ENCODE measurements at places on chromosomes 2 and 18. TPM values are rescaled to one million over a fixed set of nuclear protein-coding genes. Genes with fewer than 3 reads are reported as not detected.

The FOXI3 gene
- not detected for total RNA-seq

The C2orf74 gene
- 19.2 TPM for total RNA-seq

The INHBB gene
- 57.5 TPM for total RNA-seq

The SCYGR4 gene
- not detected for total RNA-seq

The UGT1A10 gene
- not detected for total RNA-seq

The SPAST gene
- total RNA-seq, result 17.2 TPM

- DNase-seq, result no peak
These were observed 6.0 kb downstream of the MEIS1 start for GRCh38 chr2:66440708-66441497.

DNA sequence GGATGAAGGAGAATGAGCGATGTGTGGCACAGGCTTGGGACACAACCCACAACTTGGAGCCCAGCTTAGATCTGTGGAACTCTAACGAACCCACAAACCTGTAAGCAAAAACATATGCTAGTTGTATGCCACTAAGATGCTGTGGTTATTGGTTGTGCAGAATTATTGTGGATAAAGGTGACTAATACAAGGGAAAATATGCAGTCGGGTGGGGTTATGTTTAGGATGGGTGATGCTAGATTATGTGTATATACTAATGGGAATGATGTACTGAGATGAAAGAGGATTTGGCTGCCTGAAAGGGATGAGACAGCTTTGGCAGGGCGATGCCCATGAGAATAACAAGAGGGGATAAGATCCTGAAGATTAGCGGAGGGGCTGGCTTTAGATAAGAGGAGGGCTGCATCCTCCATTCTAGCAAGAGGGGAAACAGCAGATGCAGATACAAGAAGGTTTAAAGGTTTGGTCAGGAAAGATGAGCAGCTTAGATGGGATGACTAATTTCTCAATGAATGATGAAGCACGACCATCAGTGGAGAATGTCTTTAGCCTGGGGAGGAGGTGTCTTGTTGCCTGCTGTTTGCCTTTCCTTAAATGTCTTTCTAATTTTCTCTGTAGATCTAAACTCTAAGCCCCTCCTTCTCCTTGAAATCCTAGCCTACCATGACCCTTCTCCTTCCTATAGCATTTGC lies 49.6 kb downstream of the GALNT14 start:
- DNase-seq, result no peak

DNA sequence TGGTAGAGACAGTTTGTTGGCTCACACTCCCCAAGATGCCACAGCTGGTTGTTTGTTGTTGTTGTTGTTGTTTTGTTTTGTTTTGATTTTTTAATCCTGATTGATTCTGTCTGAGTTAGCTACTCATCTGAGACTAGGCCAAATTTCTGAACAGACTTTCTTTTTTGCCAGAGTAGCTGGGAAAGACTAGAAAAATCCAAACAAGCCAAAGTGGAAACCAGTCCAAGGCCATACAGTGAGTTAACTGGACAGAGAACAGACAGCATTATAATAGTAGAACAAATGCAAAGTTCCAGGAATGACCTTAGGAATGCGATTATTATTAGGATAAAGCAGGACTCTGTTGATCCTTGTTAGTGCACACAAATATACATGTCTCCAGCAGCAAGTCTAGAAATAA lies 43.8 kb upstream of the CYP26B1 start:
- no peak for DNase-seq

DNA sequence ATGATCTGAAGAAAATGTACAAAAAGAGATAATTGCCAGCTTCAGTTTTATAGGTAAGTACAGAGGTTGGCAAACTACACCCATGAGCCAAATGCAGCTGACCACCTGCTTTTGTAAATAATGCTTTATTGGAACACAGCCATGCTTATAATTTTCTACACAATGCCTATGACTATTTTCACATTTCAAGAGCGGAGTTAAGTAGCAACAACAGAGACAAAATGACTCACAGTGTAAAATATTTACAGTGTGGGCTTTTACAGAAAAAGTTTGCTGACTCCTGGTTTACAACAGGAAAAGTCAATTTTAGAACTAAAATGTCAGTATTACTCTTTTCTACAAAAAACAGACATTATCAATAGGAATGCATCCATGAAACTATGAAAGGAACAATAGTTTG lies 26.0 kb downstream of the CWC22 start:
- DNase-seq, result no peak

DNA sequence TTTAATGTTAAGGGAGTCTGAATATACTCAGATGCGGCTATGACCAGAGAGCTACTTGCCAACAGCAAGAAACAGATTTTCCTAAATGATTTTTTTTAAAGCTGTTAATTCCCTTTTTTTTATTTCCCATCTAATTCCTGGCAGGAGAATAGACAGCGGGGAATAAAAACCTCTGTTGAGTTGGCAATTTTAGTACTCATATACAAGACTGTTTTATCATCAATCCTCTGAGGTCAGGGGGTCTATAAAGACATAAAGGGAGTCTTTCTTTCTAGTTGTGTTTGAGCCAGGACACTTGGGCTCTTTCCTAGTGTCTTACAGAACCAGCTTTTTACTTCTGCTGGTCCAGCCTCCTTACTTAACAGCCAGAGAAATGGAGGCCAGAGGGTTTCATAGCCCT lies 29.4 kb downstream of the MAIP1 start:
- DNase-seq, result no peak

DNA sequence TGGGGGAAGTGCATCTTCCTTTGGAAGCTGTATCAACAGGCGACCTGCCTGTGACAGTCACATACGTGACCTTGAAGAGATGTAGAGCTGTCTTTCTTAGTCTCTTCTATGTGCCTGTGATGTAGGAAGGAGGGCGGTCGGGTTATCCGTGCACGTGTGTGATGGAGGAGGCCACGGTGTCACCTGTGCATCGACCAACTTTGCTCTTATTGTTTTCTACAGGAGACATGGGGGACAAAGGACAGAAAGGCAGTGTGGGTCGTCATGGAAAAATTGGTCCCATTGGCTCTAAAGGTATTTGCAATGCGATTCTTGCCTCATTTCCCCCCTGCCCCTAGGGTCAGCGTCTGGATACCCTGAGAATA lies 20.7 kb upstream of the ALLC start:
- DNase-seq, result no peak

DNA sequence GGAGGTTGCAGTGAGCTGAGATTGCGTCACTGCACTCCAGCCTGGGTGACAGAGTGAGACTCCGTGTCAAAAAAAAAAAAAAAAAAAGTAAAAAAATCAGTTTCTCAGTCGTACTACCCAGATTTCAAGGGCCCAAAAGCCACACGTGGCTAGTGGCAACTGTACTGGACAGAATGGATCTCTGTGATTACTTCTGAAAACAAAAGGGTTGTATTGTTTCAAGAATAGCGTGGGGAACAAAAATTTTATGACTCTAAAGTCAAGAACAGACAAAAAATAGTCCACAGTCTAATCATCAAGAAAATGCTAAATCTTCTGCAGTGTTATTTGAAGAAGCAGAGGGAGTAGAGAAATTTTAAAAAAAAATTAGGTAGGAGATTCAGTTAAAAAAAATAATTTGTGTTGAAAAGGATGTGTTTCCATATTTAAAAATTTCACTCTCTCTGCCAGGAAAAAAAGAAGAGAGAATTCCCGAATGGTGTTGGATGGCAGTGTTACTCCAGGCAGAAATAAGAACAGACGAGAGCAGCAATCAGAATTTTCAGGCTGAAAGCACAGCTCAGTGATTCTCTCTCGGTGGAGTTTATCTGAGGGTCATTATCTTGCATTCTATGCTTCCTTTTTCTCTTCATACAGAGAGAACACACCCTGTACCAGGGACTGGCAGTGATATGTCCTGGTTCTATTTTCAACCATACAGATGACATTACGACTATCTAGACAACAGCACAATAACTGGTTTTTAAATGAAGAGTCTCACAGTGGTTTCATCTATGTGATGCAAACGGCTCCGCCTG lies 61.8 kb downstream of the CABYR start:
- no peak for DNase-seq

DNA sequence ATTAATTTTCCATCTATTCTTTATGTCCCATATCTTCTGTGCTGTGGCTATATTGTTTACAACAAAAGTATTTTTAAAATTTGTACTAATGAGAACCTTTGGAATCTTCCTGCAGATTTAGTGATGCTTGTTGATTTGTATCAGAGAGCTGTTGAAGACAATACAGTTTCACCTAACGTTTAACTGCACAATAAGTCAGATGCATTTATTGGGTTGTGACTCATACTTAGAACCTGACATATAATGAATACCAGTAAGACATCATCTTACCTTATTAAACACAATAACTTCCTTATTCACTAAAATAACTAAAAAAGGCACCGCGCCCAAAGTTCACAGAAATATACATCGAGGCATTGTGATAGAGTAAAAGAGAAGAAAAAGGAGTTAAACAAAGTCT lies 43.8 kb upstream of the IL1R1 start:
- peak; percentile 58 for DNase-seq

DNA sequence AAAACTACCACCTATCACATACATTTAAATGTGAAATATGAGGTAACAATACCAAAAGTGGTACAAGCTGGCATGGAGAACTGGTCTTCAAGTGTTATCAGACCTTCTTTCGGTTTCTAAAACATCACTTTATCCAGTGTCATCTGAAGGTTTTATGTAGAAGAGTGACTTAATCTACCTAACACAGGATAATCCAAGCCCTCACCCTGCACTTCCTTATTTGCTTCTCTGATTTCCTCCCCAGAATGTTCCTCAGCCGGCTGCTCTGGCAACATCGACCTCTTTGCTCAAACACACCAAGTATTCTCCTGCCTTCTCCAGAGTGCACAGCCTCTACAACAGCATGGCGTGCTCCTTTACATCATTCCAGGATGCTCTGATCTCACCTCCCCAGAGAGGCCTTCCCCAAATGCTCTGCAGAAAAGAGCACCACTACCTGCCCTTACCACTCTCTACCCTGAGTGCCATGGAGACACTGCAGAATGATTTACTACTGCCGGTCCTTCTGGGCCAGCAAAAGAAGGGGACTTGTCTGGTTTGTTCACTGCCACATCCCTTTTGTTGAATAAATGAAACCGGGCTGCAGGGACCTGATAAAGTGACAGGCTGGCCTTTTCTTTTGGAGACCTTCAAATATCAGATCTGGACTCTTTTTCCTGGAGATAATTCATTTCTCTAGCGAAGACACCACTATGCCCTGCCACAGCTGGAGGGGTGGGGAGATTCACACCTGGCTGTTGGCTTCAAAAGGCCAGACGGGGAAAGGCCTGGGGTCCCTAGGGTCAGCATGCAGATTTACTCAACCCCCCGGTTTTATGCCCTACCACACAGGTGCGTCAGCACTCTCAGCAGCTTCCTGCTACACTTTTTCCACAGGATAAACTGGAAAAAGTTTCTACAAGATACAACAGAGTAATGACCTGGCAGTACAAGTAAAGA lies 42.0 kb downstream of the TTR start:
- DNase-seq, result no peak

DNA sequence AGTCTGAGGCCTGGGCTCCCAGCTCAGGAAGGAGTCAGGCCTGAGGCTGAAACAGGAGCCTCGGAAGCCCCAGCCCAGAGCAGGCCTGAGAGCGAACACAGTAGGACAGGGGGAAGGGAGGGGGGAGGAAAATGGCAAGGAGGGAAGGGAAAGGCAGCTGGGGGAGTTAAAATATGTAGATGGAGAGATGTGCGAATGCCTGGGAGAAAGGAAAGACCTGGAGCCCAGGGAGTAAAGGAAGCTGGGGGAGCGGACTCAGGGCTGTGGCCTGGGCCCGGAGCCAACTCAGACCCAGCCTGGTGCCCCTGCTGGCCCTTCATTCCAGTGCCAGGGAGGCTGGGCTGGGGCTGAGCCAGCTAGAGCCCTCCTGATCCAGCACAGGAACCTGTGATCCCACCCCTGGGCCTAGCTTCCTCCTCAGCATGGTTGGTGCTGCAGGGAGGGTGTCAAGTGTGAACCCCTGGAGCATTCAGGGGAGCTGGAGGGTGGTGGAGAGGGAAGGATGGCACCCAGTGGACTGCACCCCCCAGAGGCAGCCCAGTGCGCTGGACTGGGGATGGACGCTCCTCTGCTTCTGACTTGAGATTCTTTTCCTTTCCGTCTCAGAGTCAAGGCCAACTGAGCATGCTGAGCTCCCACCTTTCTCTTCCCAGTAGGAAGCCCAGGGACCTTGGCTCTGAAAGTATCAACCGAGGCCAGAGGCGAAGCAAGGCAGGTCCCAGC lies 46.3 kb downstream of the EMX1 start:
- DNase-seq, result no peak

- DNase-seq, result no peak
These were observed 153.5 kb upstream of the FOSL2 start for GRCh38 chr2:28239207-28239606.

Data from PC-9 (cell line).